ENCODE measurements at places on chromosomes 16 and 17. TPM values are rescaled to one million over a fixed set of nuclear protein-coding genes. Genes with fewer than 3 reads are reported as not detected.

- no peak for DNase-seq
Observed at GRCh38 chr16:86283944-86284343, 226.4 kb upstream of the FOXF1 start.

DNA sequence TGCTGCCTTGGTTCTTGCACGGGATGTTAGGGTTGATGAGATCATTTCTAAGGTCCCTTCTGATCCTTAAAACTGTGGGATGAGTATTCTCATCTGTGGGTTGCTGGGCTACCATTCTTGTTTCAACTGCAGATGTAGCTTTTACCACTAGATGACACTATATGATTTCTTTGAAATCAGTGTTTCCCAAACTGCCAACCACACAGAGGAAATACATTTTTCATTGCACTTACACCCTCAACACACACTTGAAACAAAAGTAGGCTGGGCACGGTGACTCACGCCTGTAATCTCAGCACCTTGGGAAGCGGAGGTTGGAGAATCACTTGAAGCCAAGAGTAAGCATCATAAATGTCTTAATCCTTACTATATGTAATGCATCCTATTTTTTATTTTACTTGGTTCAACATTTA lies 15.3 kb downstream of the LCMT1 start:
- DNase-seq, result peak; percentile 74

GRCh38 chr17:79423811-79424465 lies 186.9 kb downstream of the RBFOX3 start:
- DNase-seq, result no peak

The CACNG1 gene
- not detected for total RNA-seq

The PAM16 gene
- total RNA-seq, result 4.7 TPM

The CLEC18C gene
- total RNA-seq, result 3.0 TPM

DNA sequence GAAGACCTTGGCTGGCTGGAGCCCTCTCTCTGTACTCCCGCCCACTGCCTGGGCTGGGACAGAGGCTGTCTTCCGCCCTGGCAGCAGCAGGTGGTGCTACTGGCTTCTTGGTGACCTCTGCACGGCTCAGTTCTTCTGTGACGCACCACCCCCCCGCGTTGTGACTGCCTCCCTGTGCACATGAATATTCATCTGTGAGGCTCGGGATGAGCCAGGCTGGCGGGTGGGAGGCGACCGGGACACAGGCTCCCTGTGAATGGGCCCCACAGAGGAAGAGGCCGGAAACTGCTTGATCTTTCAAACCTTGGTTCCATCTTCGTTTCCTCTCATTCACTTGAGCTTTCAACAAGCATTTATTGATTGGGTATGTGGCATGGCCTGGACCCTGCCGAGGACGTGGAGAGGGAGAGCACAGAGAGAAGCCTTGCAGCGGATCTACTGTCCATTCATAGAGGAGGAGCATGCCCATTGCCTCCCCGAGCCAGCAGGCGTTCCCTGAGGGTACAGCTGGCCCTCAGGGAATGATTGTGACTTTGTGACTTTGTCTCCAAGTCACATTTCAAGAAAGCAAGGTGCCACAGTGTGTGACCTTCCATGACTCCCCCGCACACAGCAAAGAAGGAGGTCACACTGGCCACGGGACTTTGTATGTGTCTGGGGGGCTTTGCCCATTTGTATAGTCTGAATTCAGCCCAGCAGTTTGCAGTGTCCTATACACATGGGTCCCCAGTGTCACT lies 45.0 kb downstream of the B9D1 start:
- peak; percentile 90 for DNase-seq

The KRT20 gene
- total RNA-seq, result not detected

GRCh38 chr16:1010251-1010650 lies 28.7 kb downstream of the SOX8 start:
- peak; percentile 41 for DNase-seq

DNA sequence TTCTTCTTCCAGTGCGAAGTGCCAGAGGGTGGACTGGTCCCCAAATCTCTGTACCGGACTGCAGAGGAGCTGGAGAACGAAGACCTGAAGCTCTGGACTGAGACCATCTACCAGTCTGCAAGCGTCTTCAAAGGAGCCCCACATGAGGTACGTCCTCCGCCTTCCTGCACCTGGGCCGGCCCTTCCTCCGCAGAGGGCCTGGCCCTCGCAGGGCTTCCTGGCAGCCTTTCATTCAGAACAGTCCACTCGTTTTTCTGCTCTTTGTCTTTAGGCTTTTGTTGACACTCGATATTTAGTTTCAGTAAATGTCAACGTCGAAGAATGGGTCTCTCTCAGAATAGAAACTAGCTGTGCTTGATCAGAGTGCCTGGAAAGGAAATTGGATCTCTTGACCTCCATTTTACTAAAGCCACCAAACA lies 68.6 kb downstream of the SEC14L1 start:
- peak; percentile 39 for DNase-seq

- DNase-seq, result no peak
Observed at GRCh38 chr17:48068491-48068961, 20.4 kb downstream of the NFE2L1 start.

GRCh38 chr17:4616476-4616875 lies 25.0 kb downstream of the ALOX15 start:
- DNase-seq, result no peak

The IGFALS gene
- total RNA-seq, result 2.9 TPM

The CEP112 gene
- total RNA-seq, result 108 TPM

- DNase-seq, result no peak
Observed at GRCh38 chr16:78128913-78129312, 29.5 kb downstream of the WWOX start.

- DNase-seq, result peak; percentile 52
Observed at GRCh38 chr17:49290690-49291359, 60.2 kb upstream of the PHOSPHO1 start.

GRCh38 chr16:4247460-4247784 lies 5.5 kb upstream of the SRL start:
- no peak for DNase-seq

- no peak for DNase-seq
Observed at GRCh38 chr16:70701998-70702397, 16.1 kb upstream of the MTSS2 start.

DNA sequence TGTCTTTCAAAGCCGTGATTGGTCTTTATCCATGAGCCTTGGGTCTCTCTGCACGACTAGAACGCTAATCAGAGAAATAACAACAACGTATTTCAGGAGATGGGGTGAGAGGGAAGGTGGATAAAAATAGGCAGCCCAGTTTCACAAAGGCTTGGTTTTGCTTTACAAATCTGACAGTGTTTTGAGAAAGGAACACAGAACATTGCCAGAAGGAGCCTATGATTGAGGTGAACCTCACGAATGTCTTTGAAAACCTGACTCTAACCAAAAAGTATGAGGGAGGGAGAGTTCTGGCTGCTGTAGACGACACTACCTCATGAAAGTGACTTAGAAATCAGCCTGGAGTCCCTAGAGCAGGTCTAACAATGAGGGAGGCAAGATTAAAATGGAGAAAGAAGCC lies 38.0 kb upstream of the NOL11 start:
- DNase-seq, result no peak

- DNase-seq, result peak; percentile 41
Observed at GRCh38 chr16:17026600-17027242, 444.0 kb downstream of the XYLT1 start.

The AGRP gene
- total RNA-seq, result not detected

DNA sequence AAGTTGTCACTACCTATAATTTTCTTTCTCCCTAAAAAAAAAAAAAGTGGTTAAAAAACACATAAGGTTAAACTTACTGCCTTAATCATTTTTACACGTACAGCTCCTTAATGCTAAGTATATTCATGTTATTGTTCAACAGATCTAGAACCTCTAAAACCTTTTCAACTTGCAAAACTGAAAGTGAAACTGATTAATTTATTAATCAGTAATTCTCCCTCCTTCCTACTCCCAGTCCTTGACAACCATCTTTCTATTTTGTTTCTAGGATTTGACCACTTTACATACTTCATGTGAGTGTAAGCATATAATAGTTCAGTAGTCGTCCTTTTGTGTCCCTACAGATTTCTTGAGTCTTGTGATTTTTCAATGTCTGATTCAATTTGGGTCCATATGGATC lies 251.4 kb upstream of the KIF2B start:
- DNase-seq, result no peak

DNA sequence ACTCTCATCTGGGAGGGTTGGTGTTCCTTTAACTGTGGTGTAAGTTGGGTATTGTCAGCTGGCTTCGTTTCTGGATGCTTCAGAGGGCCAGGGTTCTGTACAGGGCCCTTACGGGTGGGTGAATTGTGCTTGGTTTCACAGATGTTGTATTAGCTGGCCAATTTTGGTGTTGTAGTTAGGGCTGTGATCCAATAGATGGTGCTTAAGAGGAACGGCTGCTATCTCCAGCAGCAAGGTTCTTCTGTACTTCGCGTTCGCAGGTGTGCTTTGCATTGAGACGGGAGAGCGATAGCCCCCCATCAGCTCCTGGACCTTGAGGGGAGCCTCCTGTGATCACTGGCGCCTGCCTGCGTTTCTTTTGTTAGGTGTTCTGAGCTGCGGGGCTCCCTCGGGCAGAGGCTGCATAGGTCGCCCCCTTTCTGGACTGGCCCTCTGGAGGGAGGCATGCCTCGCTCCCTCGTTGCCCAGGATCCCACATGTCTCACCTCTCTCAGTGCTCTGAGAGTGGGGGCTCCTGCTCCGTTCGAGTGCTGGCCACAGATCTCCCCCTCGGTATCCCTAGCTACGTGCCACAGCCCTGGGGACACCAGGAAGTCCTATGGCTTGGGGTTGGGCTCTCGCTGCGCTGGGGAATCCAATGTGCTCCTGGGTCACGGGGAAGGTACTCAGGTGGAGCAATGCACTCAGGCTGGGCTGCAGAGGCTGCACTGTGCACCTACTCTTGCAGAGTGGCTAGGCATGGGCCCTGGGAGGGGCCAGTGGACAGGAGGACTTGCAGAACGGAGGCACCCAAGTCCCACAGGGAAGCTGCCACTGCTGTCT lies 837 bp upstream of the PRDM7 start:
- DNase-seq, result peak; percentile 57

The ST6GALNAC1 gene
- total RNA-seq, result 100 TPM

DNA sequence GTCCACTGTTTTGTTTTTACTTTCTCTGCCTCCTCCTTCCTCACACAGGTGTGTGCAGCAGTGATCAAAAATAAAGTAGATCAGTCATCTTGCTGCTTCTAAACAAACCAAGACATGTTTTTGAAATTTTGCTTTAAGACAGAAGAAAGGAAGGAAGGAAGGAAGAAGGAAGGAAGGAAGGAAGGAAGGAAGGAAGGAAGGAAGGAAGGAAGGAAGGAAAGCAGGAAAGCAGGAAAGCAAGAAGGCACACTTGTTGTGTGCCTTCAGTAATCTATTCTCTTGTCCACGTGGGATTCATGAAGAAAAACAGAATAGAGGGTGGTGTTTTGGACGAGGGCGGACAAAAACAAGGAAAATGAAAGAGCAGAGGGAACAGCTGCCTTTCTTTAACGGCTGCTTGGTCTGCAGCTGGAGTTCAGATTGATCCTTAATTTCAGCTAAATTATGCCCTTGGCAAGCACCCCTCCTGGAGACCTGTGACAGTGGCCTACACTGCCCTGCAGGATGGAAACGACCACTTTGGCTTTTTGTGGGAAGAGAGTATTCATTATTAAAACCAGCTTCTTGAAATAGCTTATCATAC lies 188.5 kb upstream of the IRX3 start:
- no peak for DNase-seq

The AOC2 gene
- total RNA-seq, result 0.87 TPM

DNA sequence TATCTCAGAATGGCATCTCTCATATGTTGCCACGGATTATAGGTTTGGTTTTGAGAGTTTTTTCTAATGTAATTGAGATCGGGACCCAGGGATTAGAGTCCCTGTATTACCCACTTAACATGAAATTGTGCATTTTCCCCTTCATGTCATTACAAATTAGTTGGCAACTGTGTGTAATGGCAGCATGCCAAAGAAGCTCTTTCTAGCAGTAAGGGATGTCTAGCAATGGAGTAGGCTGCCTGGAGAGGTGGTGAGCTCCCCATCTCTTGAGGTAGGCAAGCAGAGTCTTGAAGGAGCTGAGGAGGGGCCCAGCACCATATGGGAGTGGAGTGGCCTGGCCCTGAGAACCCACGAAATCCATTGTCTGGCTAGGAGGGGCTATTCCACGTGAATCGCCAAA lies 10.0 kb upstream of the KATNB1 start:
- no peak for DNase-seq

DNA sequence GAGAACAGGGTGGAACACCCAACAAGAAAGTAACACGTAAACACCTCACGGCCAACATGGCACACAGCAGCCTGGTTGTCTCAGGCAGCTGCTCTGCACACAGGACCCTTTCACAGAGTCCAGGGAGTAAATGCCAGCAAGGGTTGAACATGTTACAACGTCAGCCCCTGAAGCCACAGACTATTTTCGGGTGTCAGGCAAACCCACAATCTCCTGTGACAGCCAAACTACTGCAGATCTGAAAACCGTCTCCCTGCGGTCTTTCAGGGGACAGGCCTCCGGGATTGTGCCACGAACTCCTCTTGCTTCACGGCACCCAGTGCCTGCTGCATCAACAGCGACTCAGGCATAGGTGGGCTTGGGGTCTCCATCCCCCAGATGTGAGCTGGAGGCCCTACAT lies 127.7 kb downstream of the XYLT1 start:
- DNase-seq, result peak; percentile 46

- DNase-seq, result no peak
Observed at GRCh38 chr17:56157845-56158244, 4.6 kb downstream of the ANKFN1 start.

GRCh38 chr17:57372156-57372555 lies 115.8 kb downstream of the MSI2 start:
- DNase-seq, result peak; percentile 31

The ADAP2 gene
- total RNA-seq, result 8.0 TPM

The HOXB4 gene
- 0.45 TPM for total RNA-seq

GRCh38 chr16:87552772-87553573 lies 49.3 kb upstream of the JPH3 start:
- DNase-seq, result no peak

The GPR179 gene
- total RNA-seq, result not detected

The CA7 gene
- total RNA-seq, result not detected

DNA sequence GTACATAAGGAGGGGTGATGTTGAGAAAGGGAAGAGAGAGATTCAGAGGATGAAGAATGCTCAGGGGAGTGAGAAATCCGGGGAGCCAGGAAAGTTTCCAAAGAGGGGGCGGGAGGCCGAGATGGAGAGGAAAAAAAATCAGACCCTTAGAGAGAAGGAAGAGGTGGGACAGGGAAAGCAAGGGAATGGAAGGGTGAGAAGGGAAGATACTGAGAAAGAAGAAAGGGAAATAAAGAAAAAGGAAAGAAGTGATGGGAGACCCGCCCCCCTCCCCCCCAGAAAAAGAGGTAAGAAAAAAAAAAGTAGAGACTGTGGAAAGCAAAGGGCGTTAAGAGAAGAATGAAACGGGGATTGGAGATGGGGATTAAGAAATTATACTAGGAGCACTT lies 507 bp downstream of the DYNLRB2 start:
- DNase-seq, result no peak

The RAC3 gene
- total RNA-seq, result 11.6 TPM
